ENCODE measurements at places on chromosomes 13 and 19.
A peak's percentile ranks its signal among the peaks of the same experiment; 100 is the strongest.

DNA sequence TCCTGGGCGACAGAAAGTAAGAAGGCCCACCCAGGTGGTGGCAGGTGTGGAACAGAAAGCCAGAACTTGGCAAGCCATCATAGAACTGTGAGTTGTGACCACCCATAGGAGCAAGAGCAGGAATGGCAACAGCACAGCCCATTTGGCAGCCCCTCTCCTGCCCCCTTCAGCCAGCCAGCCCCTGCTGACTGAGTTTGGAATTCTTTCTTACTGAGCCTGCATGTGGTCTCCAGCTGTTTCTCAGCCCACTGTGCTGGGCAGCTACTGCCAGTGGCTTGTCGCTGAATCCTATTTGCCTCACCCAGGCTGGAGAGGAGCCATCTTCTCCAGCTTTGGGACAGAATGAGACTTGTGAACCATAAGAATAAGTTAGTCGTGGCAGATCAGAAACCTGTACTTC is 28.3 kb downstream of the CNMD start:
- no peak for DNase-seq

GRCh38 chr19:12777217-12778016 is 2.1 kb upstream of the HOOK2 start:
- DNase-seq = peak; percentile 67

DNA sequence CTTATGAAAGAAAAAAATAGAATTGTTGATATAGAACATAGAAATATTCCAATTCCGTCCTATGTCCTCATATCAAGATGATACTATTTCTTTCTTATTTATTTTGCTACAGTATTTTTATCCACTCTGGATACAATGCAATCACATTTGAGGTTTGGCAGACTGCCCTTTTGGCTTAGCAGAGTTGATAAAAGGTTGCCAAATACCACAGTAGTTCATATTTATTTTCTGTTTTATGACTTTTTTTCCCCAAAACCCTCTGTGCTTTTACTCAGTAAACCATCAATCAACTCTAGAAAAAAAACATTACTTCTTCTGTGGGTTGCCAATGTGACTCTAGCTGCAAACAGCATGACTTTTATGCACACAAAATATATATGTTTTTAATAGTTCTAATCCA is 424.5 kb downstream of the PCDH9 start:
- DNase-seq = no peak

GRCh38 chr13:99425485-99426341 is 75.6 kb upstream of the TM9SF2 start:
- no peak for DNase-seq

- no peak for DNase-seq
Observed at GRCh38 chr13:23330356-23330755, 103.1 kb downstream of the SACS start.

All from C1 segment of cervical spinal cord (tissue), 14 donors.